Activated CD8-positive, alpha-beta T cell treated with anti-CD3 and anti-CD28 coated beads for 36 hours (primary cell): ENCODE measurements at places on chromosomes 3 and 15. TPM values are rescaled to one million over a fixed set of nuclear protein-coding genes. Genes with fewer than 3 reads are reported as not detected.

TUSC2 gene
- total RNA-seq: 19.5 TPM

SLC30A4 gene
- total RNA-seq: 1.7 TPM

CPNE9 gene
- total RNA-seq: not detected

SAMD7 gene
- total RNA-seq: not detected

ALPK3 gene
- total RNA-seq: 0.04 TPM

NR1I2 gene
- 0.70 TPM for total RNA-seq

CCR3 gene
- total RNA-seq: not detected

LRTM1 gene
- not detected for total RNA-seq

BFSP2 gene
- total RNA-seq: 0.51 TPM

EBLN2 gene
- 4.9 TPM for total RNA-seq

KLHL6 gene
- 32.4 TPM for total RNA-seq

MESP2 gene
- total RNA-seq: not detected

TM6SF1 gene
- 5.6 TPM for total RNA-seq

FMN1 gene
- total RNA-seq: 0.07 TPM

CPLX3 gene
- total RNA-seq: 0.11 TPM
